Fibroblast of skin of back (primary cell): ENCODE measurements at places on chromosomes 12 and 14.

GRCh38 chr12:104215638-104216297, at the start of gene TXNRD1:
Gene TXNRD1, plus strand, starts transcription at chr12:104215779. Its CDS starts 24 bp downstream, at chr12:104215803.
- peak; percentile 82 for DNase-seq

GRCh38 chr14:89042021-89042420, 217.6 kb downstream of the TTC8 start:
- no peak for DNase-seq

GRCh38 chr14:93219103-93219726, 12.2 kb downstream of the UBR7 start:
- peak; percentile 43 for DNase-seq

- peak; percentile 22 for DNase-seq
Measured at GRCh38 chr14:50608302-50608851, 48.4 kb downstream of the ATL1 start.
